Stimulated activated CD8-positive, alpha-beta memory T cell treated with anti-CD3 and anti-CD28 coated beads, Interleukin-12 subunit alpha, Interleukin-12 subunit beta, amount 100 ng/mL, for 1 hour (primary cell): ENCODE measurements at places on chromosomes 11 and 22.

DNA sequence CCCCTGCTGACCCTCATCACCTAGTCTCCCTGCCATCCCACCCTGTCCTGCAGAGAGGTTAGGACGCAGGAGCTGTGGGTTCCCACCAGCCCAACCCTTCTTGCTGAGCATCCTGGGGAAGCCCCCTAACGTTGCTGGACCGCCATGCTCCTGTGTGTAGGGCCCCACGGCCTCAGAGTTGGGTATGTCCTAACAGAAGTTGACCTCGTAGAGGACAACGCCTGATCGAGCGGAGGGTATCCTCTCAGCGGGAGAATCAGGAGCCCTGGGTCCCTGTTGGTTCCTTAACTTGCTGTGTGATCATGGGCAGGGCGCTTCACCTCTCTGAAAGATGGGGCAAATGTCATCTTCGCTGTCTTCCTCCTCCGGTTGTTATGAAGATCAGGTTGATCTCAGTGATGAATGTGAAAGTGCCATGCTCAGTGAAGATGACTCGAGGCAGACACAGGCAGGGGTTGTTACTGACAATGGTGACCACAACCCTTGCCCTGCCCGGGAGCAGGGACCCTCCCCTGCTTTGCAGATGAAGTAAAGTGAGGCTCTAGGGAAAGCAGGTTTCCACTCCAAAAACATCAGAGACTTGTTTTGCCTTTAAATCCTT is 19.3 kb upstream of the CD5 start:
- DNase-seq = no peak

- no peak for DNase-seq
Measured at GRCh38 chr11:133816146-133816870, 29.0 kb downstream of the SPATA19 start.

DNA sequence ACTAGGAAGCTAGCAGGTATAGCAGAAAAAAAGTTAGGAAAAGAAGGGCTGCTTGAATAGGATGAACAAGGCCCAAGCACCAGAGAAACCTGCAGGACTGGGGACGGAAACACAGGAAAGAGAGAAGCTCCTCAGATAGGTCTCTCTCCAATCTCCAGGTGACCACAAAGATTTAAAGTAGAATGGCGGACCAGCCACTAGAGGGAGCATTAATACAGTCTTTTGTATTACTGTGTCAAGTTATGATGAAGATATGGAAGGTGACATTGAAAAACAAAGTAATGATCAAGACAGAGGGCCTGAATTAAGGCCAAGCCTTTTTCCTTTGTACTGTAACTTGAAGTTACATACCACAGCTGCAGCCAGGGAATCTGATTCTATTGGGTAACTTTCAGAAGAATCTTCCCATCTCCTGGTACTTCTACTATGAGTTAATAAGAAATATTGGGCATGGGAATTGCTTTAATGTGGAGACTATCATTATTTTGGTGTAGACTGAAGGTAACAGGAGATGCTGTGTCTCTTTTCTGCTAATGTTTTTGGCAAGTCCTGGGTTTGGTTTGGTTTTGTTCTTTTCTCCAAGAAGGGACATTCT is 33.8 kb downstream of the OR2AG2 start:
- peak; percentile 53 for DNase-seq

- no peak for DNase-seq
Measured at GRCh38 chr22:19085233-19085718, 36.9 kb downstream of the DGCR2 start.

DNA sequence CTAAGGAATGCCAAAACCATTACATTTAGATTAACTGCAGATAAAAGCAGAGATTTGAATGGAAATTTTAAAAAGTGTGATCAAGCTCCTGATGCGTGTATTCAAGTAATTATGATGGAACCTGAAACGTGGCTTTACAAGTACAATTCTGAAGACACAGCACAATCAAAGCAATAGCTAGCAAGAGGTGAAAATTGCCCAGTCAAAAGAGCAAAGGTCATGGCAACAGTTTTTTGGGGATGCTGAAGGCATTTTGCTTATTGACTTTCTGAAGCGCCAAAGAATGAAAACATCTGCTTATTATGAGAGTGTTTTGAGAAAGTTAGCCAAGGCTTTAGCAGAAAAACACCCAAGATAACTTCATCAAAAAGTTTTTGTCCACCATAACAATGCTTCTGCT is 389.6 kb upstream of the TENM4 start:
- no peak for DNase-seq

GRCh38 chr22:20728523-20729190 is 45.3 kb upstream of the SERPIND1 start:
- DNase-seq = no peak

DNA sequence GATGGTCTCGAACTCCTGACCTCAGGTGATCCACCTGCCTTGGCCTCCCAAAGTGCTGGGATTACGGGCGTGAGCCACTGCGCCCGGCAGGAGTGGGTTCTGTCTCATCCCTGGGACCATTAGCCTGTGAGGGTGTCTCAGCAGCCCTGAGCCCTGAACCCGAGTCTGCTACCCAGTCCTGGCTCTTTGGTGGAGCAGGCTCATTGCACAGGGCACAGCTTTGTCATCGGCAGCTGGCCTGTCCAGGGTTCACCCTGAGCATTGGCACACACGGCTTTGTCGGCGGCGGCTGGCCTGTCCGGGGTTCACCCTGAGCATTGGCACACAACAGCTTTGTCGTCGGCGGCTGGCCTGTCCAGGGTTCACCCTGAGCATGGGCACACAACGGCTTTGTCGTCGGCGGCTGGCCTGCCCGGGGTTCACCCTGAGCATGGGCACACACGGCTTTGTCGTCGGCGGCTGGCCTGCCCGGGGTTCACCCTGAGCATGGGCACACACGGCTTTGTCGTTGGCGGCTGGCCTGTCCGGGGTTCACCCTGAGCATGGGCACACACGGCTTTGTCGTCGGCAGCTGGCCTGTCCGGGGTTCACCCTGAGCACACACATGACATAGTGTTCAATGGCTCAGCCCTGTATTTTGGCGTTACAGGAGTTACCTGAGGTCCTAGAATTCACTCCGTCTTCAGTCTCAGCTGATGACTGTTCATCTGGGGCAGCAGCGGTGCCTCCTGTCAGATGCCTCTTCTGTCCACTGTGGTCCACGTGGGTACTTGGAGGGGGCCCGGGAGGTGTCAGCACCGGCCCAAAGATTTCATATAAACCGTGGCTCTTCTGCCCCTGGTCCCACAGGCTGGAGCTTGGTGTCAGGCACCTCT is 1082.5 kb downstream of the BRD1 start:
- no peak for DNase-seq

DNA sequence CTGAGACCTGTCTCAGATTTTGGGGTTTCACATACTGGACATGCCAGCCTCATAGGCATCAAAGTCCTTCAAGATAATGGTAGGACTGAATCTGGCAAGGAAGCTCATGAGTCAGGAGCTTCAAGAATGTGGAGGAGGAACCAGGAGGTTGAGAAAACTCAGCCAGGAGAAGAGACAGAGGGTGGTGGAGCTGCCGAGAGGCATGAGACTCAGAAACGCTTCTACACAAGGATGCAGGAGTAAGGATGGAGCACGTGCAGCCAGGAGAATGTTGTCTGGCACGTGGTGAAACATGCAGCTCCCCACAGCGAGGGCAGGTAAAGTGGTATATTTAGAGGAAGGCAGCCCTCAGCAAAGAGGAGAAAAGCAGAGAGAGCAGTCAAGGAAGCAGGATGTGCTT is 148.7 kb upstream of the ISX start:
- no peak for DNase-seq

DNA sequence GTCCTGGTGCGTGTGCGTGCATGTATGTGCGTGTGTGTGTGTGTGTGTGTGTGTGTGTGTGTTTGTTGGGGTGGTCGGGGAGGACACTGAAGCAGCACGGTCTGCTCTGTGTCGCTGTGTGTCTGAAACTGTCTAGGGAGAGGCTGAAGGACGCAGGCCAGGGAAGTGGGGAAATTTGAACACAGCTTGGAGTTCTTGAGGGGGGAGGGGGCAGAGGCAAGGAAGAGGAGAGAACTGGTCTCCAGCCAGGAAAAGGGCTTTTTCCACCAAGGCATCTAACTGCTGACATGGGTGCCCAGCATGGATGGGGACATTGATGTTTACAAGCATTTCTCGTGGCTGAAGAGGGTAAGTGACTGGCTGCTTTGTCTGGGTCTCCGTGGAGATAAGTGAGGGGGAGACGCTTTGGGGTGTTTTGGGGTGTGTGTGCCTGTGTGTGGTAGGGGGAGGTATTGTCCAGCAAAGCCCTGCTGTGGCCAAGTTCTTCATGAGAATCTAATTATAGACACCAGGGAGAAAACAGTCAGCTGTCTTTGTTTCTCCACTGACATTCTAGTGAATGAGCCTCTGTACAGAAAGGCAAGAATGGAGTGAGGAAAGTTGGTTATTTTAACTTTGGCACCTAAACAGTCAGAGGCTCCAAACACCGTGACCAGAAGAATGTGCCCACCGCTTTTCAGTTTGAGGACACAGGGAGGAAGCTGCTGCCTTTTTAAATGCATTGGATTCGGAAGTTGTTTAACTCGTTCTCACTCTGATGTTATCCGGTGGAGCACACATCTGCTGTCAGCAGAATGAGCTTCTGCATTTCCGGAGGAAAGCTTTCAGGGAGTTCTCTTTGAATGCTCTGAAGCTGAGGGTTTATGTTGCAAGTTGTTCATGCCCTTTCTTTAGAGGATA is 63.7 kb downstream of the PPFIBP2 start:
- no peak for DNase-seq

- DNase-seq = no peak
Measured at GRCh38 chr22:46626911-46627805, 7.0 kb downstream of the GRAMD4 start.

DNA sequence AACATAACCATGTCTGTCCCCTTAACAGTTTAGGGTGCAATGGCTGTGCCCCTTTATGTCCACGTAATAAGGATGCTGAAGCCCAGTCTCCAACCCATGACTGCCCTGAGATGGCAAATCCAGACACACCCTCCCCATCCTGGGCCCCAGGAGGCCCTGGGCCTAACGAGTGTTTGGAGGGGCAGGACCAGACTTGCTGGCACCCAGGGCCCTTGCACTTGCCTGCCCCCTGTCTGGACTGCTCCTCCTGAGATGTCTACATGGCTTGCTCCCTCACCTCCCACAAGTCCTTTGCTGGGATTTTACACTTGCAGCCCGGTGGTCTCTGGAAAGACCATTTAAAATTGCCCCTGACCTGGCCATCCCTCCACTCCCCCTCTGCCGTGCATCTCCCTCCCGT is 132.2 kb upstream of the NECTIN1 start:
- no peak for DNase-seq

- no peak for DNase-seq
Measured at GRCh38 chr11:75200051-75200450, 40.5 kb upstream of the TPBGL start.

GRCh38 chr11:122348659-122349409 is 232.8 kb upstream of the BLID start:
- DNase-seq = no peak

DNA sequence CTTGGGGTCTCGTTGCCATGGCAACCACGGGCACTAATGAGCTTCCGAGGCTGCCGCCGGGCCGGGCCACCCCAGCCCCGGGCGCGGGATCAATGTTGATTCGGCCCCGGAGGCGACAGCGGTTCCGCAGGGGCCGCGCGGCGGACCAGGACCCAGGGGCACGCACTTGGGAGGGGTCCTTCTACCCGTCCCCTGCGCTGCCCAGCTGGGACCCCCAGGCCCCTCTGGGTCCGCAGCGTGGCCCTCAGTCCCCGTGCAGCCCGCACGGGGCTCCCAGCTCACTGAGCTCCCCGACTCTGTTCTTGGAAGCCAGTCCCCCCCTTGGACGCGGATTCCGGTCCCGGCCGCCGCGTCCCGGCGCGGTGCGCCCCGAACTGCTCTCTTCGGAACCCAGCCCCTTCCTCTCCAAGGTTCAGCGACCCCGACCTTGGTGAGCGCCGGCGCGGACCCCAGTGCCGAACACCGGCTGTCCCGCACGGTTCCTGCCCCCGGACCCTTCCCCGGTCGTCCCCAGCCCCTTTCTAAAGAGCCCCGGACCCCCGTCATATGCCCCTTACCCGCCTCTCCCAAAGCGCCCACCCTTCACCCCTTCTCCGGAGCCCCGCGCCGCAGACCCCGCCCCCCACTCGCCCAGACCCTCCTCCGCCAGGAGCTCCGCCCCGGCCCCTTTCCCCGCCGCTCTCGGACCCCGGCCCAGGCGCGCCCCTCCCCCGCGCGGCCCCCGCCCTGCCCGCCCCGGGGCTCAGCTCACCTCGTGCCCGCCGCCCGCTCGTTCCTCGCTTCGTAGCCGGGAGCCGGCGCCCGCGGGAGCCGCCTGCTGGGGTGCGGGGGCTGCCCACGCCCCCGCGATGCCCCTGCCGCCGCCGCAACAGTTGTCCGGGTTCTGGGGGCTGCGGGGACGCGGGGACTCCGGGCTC is 18.3 kb upstream of the SHISAL1 start:
- no peak for DNase-seq

GRCh38 chr11:10598816-10599215 is 30.4 kb upstream of the LYVE1 start:
- DNase-seq = no peak

- DNase-seq = no peak
Measured at GRCh38 chr11:69465236-69466000, 16.0 kb upstream of the LINC01488 start.

- no peak for DNase-seq
Measured at GRCh38 chr11:14538271-14538925, 18.2 kb upstream of the PSMA1 start.

DNA sequence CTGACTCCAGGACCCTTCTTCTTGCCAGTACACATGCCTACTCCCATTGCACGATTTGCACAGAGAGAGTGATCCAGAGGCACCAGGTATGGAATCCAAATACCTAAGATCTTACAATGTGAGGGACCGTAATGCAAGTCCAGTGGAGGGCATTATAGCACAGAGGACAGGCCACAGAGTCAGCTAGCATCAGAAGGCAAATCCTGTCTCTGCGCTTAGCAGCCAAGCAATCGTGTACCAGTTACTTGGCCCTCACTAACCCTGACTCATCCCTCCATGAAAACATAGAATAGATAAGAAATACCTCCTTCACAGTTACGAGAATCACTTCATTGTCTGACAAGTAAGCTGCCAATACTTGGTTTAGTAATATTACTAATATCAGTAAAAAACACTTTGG is 69.7 kb upstream of the SLC6A5 start:
- no peak for DNase-seq

DNA sequence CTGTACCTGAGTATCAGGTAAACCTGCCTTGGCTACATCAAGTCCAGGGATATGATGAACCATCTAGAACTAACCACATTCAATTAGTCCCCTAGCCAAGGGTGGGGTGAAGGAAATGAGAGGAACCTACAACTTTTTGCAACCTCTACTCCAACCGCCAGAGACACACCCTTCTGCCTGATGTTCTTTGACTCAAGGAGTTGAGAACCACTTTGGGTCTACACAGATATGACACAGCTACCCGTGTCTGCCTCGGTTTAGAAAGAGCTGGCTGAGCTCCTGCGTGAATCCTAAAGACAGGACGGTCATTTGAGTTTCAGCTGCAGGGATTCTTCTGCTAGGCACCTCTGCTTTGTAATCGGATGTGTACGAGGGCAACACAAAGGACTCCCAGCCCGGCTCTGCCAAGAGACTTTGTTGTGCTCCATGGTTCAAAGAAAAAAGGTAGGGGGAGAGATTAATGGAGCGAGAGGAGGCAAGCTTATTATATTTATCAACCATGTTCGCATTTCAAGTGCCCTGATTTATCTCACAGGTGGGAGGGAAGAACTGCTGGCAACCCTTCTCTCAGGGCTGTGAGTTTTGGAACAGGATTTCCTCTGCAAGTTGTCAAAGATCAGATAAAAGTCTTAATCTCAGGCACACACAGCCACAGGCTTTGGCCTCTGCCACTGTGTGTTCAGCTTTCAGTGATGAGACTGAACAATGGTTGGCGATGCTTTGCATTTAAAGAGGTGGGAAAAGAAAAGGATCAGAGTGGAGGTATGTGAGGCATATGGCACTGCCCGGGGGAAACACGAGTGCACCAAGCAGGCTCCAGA is 35.1 kb downstream of the FLI1 start:
- DNase-seq = no peak

- DNase-seq = no peak
Measured at GRCh38 chr11:17531071-17531600, 13.1 kb downstream of the USH1C start.
